ENCODE measurements at places on chromosomes 11 and 22.
A peak's percentile ranks its signal among the peaks of the same experiment; 100 is the strongest.

- DNase-seq: no peak
Observed at GRCh38 chr11:5336331-5336730, 7.0 kb downstream of the OR51B5 start.

DNA sequence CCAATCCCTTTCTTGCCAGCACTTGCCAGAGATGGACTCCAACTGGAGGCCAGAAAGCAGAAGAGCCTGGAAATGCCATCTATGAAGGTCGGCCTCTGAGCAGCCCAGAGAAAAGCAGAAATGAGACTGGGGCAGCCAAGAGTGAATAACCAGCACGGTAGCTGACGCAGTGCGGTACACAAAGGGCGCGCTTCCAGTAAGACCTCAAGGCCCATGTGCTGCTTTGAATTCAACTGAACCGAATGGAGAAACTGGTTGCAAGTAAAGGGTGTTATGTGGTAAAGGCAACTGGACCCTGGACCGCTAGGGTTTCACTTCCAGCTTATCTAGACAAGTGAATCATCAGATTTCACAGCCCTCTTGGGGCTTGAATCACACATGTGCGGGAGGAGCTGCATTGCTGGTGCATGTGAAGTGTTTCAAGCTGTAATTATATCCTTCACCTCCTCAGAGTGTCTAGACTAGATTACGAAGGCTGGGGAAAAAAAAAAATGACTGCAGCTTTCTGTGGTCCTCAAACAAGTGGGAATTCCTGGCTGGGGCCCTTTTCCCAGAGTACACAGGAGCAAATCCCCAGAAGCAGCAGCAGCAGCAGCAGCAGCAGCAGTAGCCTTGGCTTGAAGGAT is 128.9 kb downstream of the CCDC34 start:
- no peak for DNase-seq

- peak; percentile 60 for DNase-seq
Observed at GRCh38 chr11:134139873-134140331, 71.0 kb downstream of the JAM3 start.

DNA sequence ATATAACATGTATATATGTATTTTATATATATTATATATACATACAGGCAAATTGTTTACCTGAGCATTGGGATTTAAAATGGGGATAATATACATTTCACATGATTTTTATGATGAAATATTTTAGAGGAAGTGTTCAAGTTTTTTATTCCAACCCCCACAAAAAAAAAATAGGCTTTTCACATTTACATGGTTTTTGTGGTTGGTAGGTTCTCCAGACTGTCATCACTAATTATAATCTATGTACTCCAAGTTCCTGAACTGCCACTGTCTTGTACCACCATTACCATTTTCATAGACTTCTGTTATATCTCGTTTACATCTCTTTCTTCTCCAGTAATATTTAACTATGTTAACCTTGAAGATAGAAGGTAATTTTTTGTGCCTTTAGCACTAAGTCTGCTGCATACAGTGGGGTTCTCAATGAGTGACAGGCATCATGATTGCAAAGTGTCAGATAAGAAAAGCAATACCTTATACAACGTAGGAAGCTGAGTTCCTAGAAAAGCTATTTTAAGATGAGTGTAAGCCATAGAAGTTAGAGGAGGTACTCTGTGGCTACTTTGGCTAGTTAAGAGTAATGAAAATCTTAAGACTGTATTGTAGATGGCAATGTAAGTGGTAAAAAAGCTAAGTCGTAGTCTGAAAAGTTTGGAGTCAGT is 5.2 kb downstream of the TMEM126A start:
- DNase-seq: no peak

DNA sequence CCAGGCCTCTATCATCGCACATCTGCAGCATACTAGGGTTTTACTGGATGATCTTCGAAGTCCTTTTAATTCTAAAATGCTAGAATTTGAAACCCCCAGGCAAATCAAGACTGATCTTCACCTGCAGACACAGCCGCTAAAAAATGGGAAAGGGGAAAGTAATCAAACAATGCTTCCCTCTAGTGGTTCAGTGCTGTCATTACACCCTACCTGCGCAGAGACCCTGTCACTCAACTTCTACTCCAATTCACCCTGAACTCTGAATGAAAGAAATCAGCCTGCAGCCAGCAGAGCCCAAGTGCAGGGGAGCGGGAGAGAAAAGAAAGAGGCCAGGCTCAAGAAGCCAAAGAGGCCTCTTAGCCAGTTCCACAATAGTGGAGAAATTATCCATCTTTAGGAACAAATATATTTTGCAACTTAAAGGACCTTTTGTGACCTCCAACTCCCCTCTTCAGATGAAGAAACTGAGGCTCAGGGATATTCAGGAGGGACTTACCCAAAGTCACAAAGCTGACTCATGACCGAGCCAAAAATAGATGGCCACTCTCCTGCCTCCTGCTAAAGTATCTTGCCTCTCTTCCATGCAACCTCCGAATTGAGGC is 33.0 kb downstream of the SERGEF start:
- peak; percentile 42 for DNase-seq

DNA sequence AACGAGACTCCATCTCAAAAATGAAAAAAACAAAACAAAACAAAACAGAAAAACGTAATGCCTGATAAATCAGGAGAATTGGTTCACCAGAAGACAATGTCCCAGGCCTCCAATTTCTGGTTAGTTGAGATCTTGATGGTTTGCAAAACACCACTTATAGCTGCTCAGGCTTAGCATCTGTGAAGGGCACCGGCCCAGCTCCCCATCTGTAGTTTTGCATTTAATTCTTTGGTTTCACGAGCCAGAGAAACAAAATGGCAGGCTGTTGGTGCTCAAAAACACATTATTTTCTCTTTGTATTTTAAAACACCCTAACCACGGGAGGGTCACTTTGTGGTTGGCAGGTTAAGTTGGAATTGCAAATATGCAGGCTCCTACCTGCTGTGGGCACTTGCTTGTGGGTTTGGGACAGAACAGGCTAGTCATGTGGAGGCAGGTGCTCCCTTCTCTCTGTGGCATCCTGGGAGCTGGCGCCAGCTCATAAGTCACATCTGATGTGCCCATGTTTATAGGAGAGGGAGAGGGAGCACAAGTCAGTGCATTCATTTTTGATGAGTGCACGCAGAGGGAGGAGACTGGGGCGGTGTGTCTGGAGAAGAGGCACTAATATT is 145.9 kb downstream of the CEP164 start:
- no peak for DNase-seq

- no peak for DNase-seq
Observed at GRCh38 chr11:22042081-22042480, 150.8 kb upstream of the ANO5 start.

DNA sequence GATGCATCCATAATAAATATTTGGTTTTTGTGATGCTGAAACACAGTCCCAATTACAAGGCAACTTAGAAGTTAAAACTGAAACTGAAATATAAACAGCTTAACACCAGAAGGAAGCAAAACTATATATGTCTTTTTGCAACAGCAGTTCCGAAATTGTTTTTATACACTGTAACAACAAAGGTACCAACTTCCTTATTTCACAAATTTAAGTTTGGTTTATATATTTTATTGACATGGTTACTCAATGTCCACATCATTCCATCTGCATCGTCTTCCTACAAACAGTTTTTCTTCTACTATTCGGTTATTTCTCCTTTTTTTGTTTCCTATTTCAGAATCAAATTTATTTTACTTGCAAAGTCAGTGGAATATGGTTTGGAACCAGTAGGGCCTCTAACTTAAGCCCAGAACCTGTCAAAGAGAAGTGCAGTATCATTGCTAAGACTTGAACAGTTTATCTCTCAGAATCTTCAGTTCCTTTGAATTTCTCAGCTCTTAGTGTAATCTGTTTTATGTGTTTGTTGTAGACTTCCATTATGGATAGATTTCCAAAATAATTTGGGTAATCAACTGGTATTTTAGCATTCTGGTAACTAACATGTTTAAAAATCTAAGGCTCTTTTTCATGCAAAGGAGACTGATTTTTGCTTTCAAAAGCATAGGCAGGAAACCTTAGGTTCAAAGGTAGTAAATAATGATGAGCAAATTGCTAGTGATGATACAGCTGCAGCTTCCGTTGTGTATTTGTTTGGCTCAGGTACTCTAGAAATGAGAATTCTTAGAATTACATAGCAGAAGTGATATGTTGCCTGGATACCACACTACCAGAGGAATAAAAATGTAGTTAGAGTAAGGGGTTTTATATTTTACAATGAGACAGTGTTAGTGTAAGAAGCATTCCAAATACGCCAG is 8.2 kb upstream of the HSPA8 start:
- DNase-seq: no peak

DNA sequence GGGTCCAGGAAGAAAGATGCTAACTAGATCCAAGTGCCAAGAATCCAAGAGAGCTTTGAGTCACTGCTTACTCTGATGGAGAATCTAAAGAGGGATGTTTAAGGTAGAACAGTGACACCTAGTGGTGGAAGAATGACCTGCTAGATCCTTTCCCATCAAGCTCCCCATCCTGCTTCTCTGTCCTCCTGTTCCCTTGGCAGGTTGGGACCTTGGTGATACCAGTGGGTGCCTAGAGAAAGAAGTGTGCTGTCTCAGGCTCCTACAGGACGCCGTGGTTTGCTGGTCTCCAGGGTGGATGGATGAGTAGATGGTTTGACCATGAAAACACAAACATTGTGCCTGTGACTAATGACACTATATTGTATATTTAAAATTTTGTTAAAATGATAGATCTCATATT is 383.7 kb downstream of the TMEM135 start:
- DNase-seq: peak; percentile 42

GRCh38 chr11:73194593-73194992 is 23.5 kb upstream of the P2RY2 start:
- no peak for DNase-seq

DNA sequence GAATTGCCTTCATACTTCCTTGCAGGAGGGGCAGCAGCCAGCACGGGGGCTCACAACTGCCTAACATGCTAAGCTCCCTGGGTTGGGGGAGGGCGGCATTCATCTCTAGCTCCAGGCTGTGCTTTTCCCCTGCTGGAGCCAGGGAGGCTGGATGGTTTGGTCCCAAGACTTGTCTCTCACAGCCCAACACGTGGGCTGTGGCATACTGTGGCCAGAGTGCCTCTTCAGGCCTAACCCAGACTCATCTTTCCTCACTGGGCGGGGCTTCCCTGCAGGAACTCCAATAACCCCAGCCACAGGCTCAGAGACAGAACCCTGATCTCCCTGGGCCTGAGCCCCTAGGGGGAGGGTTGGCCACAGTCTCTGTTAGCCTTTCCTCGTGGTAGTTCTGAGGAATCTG is 121.9 kb upstream of the PLET1 start:
- DNase-seq: no peak

GRCh38 chr22:33889748-33890147 is 30.5 kb downstream of the LARGE1 start:
- DNase-seq: no peak

DNA sequence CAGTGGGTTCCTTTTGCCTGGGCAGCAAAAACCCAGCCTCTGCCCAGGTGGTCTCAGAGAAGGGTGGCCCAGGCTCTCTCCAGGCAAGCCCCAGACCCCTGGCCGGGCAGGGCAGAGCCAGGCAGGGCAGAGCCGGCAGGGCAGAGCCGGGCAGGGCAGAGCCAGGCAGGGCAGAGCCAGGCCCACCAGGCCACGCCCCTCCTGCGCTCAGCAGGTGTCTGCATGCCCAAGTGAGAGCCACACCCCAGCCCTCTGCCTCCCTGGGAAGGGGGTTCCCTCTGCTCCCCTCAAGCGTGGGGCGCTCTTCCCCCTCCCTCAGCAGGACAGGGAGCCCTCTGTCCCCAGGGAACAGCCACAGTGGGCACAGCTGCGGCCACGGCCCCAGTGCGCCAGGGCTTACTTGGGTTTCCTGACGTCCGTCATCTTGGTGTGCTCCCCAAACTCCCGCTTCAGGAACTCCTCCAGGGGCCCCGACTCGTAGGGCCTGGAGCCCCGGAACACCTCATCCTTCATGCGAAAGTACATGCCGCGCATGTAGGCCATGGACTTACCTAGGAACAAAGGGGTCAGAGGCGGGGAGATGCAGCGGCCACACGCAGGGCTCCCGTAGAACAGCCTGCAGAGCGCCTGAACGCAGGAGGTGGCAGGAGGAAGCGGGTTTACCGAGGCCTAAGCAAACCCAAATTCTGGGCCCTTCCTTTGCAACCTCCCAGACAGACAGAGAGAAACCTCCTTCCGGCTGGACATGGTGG is 10.1 kb upstream of the BAIAP2L2 start:
- no peak for DNase-seq

- no peak for DNase-seq
Observed at GRCh38 chr11:297586-298405, 1.5 kb downstream of the IFITM5 start.

GRCh38 chr11:110177086-110177456 is 83.9 kb downstream of the ZC3H12C start:
- DNase-seq: no peak

DNA sequence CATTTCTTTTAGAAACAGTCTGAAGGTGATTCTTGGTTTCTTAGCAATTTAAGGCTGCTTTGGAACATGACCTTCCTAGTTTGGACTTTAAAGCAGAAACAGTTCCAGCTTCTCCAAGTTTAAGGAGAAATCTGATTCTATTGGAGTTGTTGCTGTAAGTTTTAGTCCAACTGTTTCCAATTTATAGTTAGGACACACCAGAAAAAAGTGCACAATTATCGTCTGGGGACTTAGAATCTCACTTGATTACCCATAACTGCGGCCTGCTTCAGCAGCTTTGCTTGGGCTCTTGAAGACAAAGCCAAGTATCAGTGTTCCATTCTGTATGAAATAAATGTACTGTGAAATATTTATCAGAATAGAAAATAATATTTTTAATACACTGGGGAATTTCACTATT is 246.6 kb downstream of the TMEM135 start:
- no peak for DNase-seq

DNA sequence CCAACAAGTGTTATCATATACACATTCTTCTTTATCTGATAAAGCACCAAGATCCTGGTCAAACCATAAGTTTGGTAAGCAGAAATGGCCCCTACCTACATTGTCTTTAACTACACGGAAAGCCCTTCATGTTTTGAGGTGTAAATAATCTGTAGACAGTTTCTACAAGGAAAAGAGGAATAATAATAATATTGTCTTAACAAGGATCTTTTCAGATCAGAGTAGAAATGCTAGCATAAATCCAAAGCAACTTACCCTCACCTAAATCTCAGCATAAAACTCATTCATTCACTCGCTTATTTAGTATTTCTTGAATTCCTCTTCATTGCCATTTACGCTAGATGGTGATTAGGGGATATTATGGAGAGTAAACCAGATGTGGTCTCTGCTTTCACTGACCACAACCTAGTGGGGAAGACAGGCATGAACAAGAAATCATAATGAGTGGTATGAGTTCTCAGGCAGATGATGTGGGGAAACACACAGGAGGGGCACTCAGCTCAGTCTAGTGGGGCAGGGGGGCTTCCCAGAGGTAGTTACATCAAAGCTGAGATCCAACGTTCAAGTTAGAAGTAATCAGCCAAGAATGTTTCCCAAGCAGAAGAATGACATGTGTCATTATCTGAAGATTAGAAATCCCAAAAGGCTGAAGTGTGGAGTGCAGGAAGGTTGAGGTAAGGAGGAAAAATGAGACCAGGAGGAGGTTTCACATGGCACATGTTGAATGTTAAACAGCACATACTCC is 65.4 kb upstream of the ZC3H12C start:
- DNase-seq: no peak

- DNase-seq: no peak
Observed at GRCh38 chr11:108870373-108871020, 205.6 kb downstream of the DDX10 start.

Data from DND-41 (cell line).